ENCODE measurements at places on chromosomes 2 and 18. TPM values are rescaled to one million over a fixed set of nuclear protein-coding genes. Genes with fewer than 3 reads are reported as not detected.

- DNase-seq, result no peak
Measured at GRCh38 chr2:100211521-100211920, 69.1 kb upstream of the AFF3 start.

DNA sequence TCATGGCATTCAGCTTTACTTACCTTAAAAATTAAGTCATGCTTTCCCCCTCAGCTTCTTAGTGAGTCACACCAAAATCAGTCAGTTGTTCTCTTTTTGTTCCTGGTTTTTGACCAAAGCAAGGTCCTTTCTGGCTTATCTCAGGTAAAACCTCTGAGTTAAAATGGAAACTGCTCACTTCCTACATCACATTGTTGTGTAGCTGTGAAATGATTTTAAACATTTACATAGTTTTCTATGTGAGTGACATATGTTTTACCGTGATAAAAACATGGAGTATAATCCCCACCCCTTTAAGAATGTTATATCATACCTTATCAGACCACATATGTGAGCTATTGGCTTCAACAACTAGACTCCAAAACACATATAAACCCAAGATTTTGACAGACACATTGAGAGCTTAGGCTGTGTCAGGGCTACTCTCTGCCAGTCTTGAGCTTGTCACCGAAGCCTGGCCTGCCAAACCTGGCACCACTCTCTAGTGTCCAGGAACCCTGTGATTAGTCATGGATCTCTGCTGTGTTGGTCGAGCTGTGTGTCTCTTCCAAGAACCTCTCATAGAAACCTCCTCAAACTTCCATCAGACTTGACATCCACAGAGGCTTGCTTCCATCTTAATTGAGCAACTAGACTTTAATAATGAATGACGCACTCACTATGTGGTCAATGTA lies 294.5 kb upstream of the FBXO11 start:
- no peak for DNase-seq

DNA sequence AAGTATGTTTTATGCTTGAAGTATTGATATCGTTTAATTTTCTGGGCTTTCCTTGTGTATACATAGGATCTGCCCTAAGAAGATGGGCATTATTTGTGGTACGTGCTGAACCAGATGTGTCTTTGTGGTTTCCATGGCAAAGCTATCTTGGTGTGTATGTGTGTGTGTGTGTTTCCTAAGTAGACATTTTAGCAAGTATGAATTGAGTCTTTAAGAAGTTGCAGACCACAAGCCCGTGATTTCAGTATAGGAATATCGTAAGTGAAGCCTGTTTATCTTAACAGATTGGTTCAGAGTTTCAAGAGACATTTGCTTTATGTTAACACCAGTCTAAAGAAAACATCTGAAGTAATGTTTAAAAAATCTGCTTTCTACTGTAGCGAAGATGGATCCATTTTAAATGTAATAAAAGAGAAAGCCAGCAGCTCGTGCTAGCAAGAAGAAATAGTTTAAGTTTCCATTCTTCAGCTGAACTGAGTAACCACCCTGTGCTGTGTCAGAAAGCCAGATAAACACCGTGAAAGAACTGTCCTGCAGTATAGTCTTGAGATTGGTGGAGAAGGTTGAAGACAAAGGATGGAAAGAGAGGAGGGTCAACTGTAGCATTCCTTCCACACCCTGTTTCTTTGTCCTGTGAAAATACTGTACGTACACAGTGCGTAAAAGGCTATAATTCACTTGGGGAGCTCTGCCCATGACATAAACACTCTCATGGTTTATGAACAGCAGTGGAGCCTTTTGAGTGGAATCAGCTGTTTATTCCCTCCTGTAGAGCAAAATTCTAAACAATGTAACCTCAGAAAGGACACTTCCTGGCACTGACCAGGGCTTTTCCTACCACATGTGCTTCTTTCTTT lies 91.9 kb upstream of the FOSL2 start:
- DNase-seq, result peak; percentile 7

DNA sequence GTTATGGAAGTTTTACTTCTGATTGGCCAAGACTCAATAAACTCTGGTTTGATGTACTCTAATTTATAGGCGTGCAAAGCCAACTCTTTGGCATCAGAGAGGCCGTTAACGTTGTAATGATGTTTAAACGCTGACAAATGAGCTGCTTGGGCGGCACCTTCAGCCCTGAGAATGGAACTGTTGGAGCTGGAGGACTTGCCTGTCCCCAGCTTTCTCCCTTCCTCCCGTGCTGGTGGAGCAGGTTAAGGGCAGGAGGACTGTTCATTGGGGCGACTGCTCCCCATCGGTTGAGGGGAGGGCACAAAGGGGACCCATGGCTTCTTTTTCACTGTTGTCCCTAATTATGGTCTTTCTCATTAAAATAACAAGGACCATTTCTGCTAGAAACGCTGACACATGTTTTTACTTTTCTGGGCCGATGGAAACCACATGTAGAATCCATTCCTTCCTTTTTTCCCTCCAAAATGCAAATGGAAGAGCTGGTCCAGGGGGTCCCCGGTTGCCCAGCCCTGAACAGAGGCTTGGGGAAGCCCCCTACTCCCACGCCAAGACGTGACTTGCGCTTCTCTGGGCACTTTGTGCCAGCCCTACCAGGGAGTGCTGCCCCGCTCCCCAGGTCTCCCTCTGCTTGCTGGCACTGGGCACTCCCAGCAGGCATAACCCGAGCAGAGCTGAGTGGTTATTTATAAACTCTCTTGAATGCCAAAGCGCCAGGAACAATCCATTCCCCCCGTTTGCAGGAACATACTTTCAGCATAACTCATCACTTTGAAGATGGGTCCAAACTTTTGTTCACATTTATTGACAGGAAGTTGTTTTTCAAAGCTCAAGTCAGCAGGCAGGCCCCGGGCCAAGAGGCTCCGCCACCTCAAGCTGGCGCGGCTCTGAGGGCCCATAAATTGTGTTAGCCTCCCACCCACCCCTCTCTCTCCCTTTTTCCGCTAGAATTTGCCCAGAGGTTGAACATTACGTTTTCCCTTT lies 170.1 kb downstream of the ASB1 start:
- DNase-seq, result peak; percentile 81

DNA sequence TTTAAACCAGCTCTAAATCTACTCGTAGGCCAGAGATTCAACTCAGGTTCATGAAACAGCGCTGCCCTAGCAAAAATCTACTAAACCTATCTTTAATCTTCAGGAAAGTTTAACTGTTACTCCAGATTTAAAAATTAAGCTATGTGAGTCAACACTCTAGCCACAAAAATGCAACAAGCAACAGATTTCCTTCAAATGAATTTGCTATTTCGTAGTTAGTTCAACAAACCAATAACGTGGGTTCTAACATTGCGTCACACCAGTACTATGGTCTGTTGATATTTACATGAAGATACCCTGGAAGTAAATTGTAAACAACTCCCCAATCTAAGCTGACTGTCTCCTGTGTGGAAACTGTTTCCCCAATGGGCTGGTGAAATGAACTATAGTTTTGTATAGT lies 71.2 kb downstream of the FIGN start:
- no peak for DNase-seq

GRCh38 chr2:3703236-3703756 lies at the start of gene DCDC2C:
Gene DCDC2C (plus strand): TSS chr2:3703575. CDS start chr2:3703752, 177 bp downstream.
- no peak for DNase-seq

GRCh38 chr2:179454443-179455171 lies 190.0 kb upstream of the SESTD1 start:
- DNase-seq, result no peak

- no peak for DNase-seq
Measured at GRCh38 chr2:209382775-209383174, 41.1 kb upstream of the MAP2 start.

- no peak for DNase-seq
Measured at GRCh38 chr2:237786936-237787335, 11.6 kb upstream of the RBM44 start.

DNA sequence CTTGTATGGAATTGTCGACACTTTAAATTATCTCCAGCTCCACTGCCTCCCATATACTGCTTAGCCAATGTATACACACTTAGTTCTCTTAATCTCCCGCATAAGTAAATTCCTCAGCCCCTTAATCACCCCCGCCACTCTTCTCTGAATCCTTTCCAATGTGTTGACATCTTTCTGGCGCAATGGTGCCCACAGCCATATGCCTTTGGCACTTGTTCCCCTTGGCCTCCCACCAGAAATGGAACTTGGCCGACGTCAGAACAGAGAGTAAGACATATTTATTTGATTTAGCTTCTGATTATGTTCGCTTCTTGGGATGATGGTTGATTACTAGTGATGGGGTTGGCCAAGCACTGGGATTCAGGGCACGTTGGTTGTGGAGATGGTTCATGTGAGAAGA lies 1089.3 kb upstream of the CELF4 start:
- no peak for DNase-seq

FBXO36 gene
- 4.8 TPM for total RNA-seq

EFR3B gene
- 1.0 TPM for total RNA-seq

C2orf78 gene
- not detected for total RNA-seq

KCNK3 gene
- total RNA-seq, result 8.5 TPM

Measured in osteocyte (in vitro differentiated cells).